NCI-H1092 (cell line): ENCODE measurements at places on chromosomes 13 and 19.

GRCh38 chr19:38664503-38665211 is 17.2 kb downstream of the ACTN4 start:
- no peak for DNase-seq

GRCh38 chr19:56838024-56838908 is 2.3 kb downstream of the PEG3 start:
- no peak for DNase-seq

GRCh38 chr13:106232681-106233080 is 302.8 kb downstream of the EFNB2 start:
- peak; percentile 77 for DNase-seq

DNA sequence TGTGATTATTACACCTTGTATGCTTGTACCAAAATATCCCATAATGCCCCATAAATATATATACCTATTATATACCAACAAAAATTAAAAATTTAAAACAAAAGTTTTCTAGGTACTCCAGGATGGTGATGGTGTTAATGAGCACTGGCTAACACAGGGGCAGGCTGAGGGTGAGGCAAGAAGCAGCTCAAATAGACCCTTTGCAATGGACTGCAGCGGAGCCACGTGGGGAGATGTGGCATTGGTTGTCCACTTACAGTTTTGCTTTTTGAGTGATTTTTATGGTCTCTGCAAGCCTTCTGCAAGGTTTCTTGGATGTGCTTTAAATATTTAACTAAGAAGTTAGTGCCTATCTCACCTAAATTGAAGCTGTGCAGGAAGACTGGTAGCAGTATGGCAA is 132.9 kb downstream of the RAP2A start:
- DNase-seq, result no peak
